ENCODE measurements at places on chromosomes 3 and 15.

DNA sequence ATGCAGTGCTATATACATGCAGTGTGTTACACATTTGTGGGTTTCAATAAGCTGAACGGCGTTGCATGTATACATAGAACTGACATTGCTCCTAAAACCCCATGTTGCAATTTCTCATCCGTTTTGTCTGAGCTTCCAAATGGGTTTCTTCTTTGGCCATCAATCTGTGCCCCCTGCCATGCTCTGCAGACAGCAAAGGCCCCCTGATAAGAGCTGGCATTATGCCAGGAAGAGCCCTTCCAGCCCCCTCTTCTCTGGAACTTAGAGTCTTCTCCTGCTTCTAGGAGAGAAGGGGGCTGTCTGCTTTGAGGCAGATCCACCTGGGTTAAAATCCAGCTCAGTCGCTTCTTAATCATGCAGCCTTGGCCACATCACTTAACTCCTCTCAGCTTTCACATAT, 254.0 kb downstream of the SLCO3A1 start:
- no peak for DNase-seq

- DNase-seq: no peak
Measured at GRCh38 chr3:23991683-23992628, 46.9 kb downstream of the NR1D2 start.

DNA sequence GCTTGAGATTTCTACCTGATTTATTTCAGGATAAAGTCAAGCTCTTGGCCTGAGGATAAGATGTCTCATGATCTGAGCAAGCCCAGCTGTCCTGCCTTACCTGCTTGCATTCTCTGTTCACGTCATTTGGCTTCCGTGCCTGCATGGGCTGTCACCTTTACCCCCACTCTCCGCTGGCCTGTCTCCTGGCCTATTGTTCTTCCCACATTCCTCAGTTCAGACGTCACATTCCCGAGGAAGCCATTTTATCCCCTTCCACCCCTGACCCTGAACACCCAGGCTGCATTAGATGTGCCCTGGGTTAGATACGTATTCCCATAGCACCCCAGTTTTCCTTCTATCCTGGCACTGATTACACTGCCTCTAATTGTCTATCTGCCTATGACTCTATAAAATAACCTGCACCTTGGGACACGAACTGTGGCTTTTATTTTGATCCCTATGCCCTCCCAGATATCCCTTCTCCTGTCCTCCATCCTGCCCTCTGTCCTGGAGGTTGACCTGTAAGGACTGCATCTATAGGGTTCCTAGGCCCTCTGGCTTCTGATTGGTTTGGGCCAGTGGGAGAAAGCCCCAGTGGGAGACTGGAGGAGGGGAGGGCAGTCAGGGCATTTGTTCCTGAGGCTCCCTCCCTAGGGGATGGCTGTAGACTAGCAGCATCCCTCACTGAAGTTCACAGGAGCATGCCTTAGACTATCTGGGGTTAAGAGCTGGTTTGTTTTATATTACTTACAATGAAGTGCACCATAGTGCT, 19.2 kb upstream of the UBE2Q2 start:
- no peak for DNase-seq

DNA sequence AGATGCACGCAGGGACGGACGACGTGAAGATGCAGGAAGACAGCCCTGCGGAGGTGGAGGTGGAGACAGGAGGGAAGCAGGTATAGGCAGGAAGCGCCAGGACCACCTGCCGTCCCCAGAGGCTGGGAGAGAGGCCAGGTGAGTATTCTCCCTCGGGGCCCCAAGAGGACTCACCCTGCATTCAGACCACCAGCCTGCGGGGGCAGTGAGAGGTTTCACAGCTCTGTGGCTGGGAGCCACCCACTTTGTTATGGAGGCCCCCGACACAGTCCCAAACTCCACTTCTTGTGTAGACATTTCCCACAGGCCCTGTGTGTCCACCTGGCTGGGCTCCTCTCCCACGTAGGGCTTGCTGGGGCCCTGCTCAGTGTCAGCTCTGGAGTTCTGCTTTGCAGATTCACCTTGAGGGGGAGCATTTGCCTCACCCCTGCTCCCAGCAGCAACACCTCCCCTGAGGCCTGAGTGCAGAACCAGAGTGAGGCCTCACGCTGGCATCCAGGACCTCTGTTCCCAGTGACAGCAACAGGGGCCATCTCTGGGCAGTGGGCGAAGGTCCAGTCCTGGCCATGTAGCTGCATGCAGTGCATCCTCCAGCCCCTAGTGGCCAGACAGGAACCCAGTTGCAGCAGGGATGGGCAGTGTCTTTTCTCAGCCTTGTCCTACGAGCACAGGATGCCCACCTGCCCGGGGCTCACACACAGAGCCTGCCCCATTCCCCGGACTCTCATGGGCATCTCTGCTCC, 119.4 kb upstream of the IQSEC1 start:
- DNase-seq: no peak

GRCh38 chr15:70829371-70830166, 24.4 kb downstream of the LARP6 start:
- DNase-seq: no peak

GRCh38 chr3:57421336-57421735, 122.8 kb downstream of the DNAH12 start:
- no peak for DNase-seq

- DNase-seq: no peak
Measured at GRCh38 chr3:188539631-188540194, 385.8 kb downstream of the LPP start.

DNA sequence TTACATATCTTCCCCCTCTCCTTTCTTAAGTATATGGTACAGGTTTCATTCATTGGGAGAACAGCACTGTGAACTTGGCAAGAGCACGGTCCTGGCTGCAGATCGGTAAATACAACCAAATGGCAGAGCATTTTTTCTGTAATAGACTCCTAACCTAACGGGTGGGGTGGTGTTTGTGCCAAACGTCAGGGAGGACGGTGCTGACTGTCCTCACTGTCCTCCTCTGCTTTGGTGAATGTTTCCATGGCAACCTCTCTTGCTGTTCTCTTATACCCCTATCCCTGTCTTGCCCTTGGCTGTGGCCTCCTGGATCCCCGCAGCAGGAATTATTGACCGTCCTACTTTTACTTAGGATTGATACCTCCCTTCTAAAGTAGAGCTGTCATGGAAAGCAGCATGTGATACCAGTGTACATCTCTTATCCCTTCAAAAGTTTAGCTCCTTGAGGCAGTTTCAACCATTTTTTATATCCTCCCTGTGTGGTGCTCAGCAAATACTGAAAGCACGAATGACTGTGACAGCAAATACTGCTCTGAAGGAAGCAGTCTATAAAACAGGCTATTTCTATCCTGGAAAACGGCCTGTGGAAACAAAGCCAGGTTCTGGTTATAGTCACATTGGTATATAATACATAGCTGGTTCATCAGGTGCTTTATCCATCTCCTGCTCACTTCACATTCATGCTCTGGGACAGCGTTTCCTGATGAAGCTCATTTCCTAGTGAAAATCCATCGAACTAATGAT, 275.4 kb upstream of the C2CD4B start:
- DNase-seq: no peak

DNA sequence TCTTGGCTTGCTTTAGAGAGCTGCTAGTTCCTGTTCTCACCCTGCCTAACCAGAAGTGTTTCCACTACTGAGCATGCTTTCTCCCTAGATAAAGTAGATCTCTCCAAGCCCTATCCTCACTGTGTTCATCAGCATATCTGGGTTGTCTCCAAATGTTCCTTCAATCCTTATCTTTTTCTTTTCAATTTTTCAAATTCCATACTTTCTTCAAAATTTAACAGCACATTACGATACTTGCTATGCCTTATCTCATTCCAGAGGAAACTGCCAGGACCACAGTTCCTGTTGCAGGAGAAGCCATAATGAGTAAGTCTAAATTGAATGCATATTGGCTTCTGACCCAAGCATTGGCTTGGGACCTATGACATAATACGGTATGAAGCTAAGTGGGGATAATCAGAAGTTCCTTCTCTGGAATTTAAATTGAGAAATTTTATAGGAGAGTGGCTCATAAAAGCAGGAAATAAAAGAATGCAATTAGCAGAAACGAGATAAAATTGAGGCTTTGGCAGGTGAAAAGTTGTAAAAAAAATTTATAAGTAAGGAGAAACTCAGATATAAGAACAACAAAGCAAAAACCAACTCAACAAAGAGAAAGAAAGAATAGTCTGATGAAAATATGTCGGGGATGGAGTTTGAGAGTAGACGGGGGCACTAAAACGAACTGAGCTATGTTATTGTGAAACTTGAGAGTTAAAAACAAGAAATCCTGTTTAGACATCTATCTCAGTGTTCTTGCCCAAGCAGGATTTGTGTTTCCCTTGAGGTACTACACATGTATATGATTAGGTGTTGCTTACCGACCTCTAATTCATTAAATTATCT, 631.7 kb upstream of the CCDC54 start:
- no peak for DNase-seq
